Fibroblast of skin of right biceps (primary cell): ENCODE measurements at places on chromosomes 5 and 9.

DNA sequence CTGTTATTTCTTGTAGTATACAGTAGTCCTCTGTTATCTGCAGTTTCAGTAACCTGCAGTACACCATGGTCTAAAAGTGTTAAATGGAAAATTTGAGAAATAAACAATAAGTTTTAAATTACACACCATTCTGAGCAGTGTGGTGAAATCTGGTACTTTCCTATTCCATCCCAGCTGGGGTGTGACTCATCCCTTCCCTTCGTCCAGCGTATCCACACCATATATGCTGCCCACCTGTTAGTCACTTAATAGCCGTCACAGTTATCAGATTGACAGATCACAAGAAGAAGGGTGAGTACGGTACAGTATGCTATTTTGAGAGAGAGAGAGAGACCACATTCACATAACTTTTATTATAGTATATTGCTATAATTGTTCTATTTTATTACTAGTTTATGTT lies 28.9 kb downstream of the FAM151B start:
- DNase-seq, result peak; percentile 40

DNA sequence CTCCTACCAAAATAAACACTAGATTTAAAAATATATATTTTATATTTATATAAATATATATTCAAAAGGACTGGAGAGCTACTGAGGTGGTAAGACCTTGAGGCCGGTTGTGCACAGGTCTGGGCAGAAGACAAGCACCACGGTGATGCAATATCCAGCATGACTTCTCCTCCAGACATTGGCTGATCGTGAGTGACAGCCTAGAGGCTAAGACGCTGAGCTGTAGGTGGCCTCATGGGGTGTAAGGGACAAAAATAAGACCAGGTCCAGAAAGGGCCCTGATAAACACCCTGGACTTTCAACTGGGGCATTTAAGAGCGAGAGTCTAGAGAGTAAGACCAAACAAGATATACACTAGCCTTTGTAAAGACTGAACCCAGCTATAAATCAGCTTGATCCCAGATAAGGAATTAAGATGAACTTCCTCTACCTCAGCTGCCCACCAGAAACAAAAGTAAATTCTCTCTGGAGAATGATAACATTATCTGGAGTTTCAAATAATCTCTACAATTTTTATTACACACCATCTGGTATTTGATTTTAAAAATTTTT lies 14.2 kb upstream of the C5orf47 start:
- no peak for DNase-seq

DNA sequence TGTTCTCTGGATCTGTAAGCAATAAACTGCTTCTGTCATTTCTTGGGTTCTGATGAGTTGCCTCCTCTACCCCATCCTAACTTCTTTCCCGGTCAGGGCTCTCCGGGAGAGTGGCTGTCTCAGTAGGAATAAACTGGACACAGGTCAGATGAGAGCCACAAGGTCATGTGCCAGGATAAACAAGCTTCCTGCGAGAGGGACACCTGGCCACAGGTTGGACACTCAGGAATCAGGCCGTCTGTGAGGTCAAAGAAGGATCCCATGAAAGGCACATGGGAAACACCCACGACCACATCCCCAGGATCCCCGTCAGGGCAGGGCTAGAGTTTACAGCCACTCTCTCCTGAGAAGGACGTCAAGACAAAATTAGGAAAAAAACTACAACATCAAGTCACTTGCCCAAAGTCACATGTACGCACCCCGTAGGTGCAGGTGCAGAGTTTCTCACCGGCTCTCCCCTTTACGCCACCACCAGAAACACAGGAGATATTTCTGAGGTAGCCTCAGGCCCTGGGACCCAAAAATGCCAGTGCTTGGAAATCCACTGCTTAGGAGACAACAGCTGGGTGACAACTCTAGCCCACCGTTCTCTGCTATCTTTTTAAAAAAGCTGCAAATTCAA lies 28.7 kb downstream of the CCT5 start:
- DNase-seq, result no peak

GRCh38 chr9:23464275-23464674 lies 361.8 kb downstream of the ELAVL2 start:
- DNase-seq, result no peak

DNA sequence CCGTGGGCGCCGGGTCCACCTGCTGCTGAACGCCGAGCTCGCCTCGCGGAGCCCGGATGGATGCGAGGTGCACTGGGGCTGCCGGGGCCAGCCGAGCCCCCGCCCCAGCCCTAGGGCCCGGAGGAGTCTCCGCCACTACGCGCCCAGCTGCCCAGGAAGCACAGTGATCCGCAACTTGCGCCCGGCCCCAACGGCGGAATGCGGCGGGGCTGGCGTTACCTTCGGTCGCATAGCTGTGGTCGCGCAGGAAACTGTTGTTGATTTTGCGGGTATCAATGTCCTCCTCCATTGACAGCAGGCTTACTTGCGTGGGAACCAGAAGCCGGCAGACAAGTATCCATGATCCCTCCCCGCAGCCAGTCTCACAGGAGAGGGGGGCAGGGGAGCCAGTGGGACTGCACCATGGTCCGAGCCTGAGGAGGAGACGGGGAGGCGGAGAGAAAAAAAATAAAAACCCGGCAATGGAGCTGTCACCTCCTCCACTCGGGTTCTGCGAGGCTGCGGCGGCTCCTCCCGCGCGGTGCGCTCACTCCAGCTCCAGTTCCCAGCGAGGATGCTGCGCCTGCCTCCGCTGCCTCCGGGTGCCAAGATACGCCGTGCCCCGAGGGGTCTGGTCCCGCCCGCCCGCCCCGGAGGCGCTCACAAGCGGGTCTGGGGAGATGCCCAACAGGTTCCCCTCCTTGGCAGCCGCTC lies 628 bp downstream of the PPP2R2B start:
- peak; percentile 5 for DNase-seq
